ENCODE measurements at places on chromosomes 7 and 10.

GRCh38 chr10:72277340-72277995 lies 3.7 kb downstream of the DDIT4 start:
- no peak for DNase-seq

- DNase-seq = no peak
These were observed 16.7 kb upstream of the CADPS2 start for GRCh38 chr7:122902751-122903495.

DNA sequence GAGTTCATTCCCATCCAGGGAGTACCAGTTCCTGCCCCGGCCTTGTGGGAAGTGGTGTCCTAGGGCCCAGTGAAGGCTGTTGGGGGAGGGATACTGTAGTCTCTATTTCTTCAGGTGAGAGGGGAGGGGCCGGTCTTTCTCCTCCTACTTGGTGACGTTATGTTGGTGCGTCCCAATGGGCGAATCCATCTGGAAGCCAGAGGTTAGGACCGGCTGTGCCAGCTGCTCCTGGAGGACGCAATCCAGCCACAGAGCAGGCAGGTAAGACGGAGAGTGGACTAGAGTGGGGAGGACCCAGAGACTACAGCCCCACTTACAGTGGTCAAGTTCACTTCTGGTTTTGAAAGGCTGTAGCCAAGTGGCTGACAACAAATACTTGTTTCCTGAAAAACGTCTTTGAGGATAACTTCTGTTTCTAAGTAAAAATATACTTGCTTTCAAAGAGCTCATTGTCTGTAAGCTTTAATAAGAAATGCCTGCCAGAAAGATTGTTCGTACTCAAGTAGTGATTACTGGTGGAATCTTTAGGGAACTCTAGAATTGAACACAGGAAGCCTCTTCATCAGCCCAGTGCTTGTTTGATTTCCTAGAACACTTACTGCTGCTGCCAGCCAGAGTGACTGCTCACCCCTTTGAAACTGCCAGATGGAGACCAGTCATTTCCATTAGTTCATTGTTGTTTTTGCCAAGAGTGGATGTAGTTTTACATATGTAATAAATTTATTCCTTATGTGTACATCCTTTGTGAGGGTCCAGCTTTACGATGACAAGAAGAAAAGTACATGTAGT lies 25.4 kb downstream of the RBM33 start:
- no peak for DNase-seq

- DNase-seq = no peak
These were observed 52.3 kb downstream of the JMJD1C start for GRCh38 chr10:63413429-63413828.

- DNase-seq = peak; percentile 13
These were observed 2.5 kb downstream of the P4HA1 start for GRCh38 chr10:73093922-73094850.

DNA sequence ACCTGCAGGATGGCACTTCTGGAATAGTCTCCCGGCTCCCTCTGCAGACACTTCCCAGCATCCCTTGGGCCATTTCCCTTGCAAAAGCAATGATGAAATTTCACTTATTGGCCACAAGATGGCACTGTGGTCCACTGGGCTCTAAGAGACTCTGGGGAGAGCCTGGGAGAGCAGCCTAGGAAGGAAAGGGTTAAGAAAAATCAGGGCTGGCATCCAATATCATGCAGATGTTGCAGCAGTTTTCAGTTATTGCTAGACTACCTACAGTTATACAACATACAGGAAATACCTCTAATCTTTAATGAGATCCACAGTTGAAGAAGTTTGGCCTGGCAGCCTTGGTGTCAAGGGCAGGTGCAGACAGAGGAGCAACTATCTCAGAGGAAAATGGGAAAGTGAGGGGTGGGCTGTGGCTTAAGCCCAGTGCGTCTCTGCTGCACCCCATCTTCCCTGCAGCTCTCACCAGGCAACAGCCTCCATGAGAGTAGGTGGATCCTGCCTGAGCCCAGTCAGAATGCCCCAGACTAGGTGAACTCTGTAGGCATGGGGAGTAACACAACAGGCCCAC lies 100.2 kb upstream of the PRSS58 start:
- peak; percentile 46 for DNase-seq

DNA sequence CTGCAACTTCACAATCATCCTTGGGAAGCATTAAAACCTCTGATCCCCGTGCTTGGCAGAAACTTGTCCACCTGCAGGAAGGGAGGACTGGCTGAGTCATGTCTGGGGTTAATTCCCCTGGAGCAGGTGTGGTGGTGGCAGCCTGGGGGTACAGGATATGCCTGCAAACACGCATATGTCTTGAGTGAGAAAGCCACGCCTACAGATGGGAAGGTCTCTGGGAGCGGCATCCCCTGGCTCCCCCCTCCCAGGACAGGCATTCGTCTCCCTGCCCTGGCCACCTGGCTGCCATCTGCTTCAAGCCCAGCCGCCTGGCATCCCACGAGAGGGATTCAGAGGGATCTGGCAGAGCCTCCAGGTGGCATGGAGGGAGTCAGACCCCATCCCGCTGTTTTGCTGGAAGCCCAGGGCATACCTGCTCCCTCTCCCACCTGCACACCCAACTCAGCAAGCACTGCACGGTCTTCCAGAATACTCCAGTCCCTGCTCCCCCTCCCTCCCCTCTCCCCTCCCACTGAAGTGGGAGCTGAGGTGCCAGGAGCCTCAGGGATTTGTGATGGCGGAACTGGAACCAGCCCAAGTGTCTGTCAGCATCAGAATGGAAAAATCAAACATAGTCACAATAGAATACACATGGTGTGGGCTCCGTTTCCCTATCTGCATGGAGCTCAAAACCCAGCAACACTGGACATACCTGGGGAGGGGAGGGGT lies 61.0 kb downstream of the CAMK2B start:
- DNase-seq = no peak

DNA sequence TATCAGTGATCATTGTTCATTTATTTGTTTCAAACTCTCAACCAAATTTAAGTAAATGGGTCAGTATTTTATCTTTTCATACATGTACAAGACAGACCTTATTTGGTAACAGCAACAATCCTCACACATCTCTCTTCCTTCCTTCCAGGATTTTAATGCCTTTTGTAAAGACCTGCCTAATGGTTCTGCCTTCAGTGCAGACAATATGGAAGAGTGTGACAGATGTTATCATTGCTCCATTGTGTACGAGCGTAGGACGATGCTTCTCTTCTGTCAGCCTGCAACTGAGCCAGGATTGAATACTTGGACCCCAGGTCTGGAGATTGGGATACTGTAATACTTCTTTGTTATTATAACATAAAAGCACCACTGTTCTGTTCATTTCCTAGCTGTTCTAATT lies 6.3 kb downstream of the CAV2 start:
- no peak for DNase-seq

- no peak for DNase-seq
These were observed 91.7 kb downstream of the CUBN start for GRCh38 chr10:17037910-17038309.

DNA sequence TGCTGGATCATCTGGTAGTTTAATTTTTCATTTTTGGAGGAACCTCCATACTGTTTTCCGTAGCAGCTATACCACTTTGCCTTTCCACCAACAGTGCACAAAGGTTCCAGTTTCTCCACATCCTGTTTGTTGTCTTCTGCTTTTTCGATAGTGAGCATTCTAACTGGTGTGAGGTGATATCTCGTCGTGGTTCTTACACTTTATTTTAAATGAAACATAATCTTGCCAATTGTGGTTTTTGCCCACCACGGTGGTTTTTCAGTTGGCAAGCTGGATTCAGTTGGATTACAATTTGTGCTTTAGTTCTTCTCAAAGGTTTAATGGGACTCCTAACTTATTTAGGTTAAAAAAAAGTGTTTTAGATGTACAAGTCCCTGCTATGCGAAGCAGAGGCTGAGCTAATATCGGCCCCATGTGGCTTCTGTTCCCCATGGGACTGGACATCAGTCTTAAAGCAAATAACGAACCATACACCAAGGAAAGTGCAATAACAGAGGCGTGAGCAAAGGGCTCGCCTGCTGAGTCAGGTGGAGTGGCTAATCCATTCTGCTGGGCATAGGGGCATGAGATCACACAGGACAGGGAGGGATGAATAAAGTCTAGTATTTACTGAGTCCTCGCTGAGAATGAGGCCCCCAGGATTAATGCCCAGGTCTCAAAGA lies 153.6 kb downstream of the AOAH start:
- DNase-seq = no peak

GRCh38 chr7:90900628-90901356 lies 304.7 kb downstream of the CDK14 start:
- DNase-seq = no peak

DNA sequence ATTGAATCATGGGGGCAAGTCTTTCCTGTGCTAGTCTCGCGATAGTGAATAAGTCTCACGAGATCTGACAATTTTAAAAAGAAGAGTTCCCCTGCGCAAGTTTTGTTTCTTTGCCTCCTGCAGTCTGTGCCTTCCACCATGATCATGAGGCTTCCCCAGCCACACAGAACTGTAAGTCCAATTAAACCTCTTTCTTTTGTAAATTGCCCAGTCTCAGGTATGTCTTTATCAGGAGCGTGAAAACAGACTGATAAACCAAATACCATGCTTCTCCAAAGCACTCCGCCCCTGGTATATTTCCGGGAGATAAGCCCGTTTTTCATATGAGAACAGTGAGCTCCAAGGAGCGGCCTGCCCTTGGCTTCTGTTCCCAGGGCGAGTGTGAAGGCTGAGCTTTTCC lies 118.9 kb downstream of the EVX1 start:
- no peak for DNase-seq

DNA sequence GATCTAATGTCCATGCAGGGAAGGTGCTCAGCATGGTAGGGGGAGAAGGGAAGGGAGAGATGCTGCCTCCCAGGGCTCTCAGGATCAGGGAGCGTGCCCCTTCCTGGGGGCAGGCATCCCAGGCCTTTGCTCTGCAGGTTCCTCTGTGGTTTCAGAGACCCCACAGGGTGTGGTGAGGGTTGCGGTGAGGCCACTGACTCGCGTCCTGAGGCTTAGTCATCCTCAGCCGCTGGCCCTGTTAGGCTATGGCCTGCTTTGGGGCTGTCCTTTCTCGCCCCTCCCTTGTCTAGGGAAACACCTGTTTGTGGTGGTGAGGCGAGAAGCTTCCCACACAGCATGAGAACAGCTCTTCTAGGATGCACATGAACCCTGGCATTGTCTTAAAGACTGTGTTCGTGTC lies 558.3 kb upstream of the FOXK1 start:
- DNase-seq = no peak

DNA sequence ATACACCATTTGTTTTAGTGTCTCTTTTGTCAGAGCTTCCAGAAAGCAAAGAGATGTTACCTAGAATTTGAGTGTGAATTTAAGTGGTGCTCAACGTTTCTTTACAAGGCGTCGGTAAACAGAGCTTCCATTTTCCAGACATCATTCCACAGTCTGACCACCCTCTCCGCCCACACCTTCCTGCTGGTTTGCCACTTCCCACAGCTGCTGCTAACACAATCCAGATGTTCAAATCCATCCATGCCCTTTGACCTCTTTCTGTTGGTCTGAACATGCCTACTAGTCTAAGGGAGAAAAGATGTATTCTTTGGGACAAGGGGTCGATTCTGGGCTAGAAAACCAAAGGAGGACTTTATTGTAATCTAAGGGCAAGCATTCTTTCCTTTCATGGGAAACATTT lies 86.1 kb downstream of the FAM107B start:
- DNase-seq = no peak

- DNase-seq = peak; percentile 71
These were observed 918 bp upstream of the RPEL1 start for GRCh38 chr10:103244666-103245271.

DNA sequence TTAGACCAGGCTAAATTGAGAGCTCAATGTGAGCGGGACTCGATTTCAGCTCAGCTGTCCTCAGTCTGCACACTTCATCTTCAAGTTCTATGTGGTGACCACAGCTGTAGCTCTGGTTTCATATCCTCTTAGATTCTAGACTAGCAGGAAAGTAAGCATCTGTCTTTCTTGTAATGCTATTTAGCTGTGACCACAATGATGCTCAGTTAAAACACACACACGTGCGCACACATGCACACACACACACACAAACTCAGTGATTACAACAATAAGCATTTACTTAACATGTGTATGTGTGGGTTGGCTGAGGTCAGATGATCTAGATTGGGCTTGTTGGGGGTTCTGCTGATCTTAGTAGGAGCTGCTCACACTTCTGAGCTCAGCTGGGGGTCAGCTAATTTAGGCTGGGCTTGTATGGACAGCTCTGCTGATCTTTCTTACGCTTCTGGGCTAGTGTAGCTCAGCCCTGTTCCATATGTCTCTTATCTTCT lies 82.5 kb downstream of the ZNF365 start:
- DNase-seq = peak; percentile 54

- DNase-seq = no peak
These were observed 4.1 kb upstream of the RELN start for GRCh38 chr7:103993551-103993950.

GRCh38 chr10:283140-283479 lies 147.9 kb downstream of the ZMYND11 start:
- no peak for DNase-seq

GRCh38 chr7:158289761-158290523 lies 297.7 kb downstream of the PTPRN2 start:
- no peak for DNase-seq

DNA sequence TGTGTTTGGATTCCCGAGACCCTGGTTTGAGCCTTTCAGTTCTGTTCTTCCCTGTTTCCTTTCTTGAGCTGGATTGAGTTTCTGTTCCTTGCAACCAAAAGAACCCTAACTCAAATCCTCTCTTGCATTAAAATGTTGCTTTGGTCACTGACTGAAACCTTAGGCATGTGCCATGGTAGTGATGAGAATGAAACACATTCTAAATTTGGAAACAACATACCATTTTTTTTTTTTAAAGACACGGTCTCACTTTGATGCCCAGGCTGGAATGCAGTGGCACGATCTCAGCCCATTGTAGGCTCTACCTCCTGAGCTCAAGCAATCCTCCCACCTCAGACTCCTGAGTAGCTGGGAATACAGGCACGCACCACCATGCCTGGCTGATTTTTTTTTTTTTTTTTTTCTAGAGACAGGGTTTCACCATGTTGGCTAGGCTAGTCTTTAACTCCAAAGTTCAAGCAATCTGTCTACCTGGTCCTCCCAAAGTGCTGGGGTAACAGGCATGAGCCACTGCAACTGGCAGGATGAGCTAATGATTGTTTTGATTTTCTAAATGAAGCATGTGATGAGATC lies 8.4 kb downstream of the THAP5 start:
- DNase-seq = no peak

DNA sequence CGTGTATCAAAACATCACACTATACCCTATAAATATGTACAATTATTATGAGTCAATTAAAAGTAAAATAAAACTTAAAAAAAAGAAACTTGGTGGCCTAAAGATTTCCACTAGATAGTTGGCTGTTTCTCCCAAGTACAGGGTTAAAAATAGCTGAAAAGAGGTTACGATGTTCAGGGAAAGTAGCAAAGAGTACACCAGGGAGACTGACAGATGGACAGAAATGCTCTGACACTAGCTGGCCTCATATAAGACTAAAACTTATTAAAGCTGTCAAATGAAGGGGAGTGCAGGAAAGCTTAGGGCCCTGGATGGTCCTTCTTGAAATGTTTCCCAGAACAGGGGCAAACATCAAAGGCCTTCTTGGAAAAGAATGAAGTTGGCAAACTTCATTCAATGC lies 51.3 kb downstream of the TCAF1 start:
- DNase-seq = no peak

DNA sequence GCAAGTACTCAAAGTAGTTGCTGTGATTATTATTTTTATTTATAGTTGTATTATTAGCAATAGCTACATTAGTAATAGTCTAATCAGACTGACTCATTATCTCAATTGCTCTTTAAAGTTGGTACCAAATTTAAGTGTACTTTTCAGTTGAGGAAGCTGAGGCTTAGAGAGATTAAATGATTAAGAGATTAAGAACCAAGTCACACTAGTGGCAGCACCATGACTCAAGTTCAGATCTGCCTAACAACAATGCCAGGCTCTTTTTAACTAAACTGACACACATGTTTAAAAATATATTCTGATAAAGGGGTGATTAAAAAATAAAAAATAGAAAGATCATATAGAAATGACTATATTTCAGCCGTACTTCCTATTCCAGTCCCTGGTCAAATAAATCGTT lies 42.0 kb downstream of the FZD1 start:
- DNase-seq = no peak
